Hepatocyte (in vitro differentiated cells): ENCODE measurements at places on chromosomes 1 and 21. TPM values are rescaled to one million over a fixed set of nuclear protein-coding genes. Genes with fewer than 3 reads are reported as not detected.

PLA2G2F gene
- not detected in 2 replicates for total RNA-seq

GRCh38 chr21:45482899-45483821 is 59.1 kb downstream of the SLC19A1 start:
- DNase-seq, result no peak

- DNase-seq, result no peak
Observed at GRCh38 chr1:18085387-18086074, 22.1 kb upstream of the IGSF21 start.

DNA sequence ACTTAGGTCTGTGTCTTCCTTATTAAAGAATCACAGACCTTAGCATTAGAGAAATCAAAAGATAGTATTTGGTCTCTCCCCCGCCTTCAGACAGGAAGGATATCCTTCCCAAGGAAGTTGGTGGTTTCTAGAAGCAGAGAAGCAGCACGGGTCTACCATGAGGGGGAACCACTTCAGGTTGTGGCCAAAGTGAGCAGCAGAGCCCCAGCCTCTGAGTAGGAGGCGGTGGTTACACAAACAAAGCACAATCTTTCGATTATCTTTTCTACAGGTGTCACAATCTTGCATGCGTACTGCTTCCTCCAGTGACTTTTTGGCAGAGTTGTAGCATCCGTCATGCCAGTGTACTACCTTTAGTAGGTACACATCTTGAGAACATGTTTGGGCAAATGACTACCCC is 8.8 kb downstream of the PGLYRP4 start:
- DNase-seq, result no peak

LCE1A gene
- total RNA-seq, result not detected in 2 replicates

SPRR2F gene
- 0.80 and 2.5 TPM in 2 replicates for total RNA-seq

OPTC gene
- total RNA-seq, result not detected in 2 replicates

GRCh38 chr1:226203655-226204054 is 17.1 kb upstream of the ACBD3 start:
- no peak for DNase-seq

GRCh38 chr1:30028939-30029338 is 694.4 kb downstream of the MATN1 start:
- no peak for DNase-seq

TFF2 gene
- total RNA-seq, result 15.5 and 23.9 TPM in 2 replicates

TAS1R3 gene
- total RNA-seq, result 0.17 TPM in 1 of 2 replicates, not detected in the other

CLCA1 gene
- total RNA-seq, result 39.1 and 42.9 TPM in 2 replicates

DNA sequence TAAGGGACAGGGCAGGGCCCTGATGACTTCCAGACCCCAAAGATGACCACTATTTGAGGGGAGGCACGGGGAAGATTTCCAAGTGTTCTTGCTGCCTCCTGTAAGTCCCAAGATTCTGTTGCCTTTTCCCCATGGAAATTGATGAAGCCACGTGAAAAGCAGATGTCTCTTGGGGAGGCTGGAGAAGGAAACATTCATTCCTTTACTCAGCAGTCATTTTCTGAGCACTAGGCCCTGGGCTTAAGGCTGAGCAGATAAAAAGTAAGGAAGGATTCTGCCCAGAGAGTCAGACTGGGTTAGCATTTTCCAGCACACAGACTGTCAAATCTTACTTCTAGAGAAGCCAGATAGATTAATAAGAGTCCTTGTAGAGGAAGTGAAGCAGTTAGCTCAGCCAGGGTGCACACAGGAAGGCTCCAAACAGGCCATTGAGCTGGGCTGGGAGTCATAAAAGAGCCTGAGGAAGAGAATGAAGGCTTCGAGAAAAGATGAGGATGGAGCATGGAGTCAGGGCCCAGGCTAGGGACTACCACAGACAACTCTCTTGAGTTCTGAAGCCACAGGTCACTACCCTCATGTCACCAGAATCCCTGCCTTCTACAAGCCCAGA is 10.1 kb downstream of the EXTL1 start:
- no peak for DNase-seq

LCE1C gene
- not detected in 2 replicates for total RNA-seq

- no peak for DNase-seq
Observed at GRCh38 chr1:113993072-113993471, 13.8 kb downstream of the OLFML3 start.

GRCh38 chr21:32705139-32705538 is 22.7 kb downstream of the SYNJ1 start:
- no peak for DNase-seq
